Head of caudate nucleus (tissue), 42 donors: ENCODE measurements at places on chromosomes 5 and 9.

- no peak for DNase-seq
These were observed 279.9 kb downstream of the RASEF start for GRCh38 chr9:82783045-82783444.

DNA sequence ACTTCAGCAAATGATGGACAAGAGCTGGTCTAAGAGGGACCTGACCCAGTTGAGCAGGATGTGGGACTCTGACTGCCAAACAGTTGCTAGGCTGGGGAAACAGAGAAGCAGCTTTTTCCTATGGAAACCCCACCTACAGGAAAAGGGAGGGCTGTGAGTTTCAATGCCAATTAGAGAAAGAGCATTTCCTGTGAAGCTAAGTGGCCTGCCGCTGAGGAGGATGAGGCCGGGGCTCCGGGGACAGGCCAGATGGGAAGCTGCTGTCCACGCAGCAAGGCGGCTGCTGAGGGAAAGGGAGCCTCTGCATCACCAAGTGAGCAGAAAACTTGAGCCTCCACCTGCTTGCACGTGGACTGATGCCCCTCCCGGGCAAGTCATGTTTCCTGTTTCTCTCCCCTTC lies at the start of gene PCDH12:
Gene PCDH12 (minus strand): TSS at position 90 of the 400 bp plus-strand sequence. CDS start 351 bp downstream, outside the sequence.
- no peak for DNase-seq

GRCh38 chr5:76622973-76623596 lies at the start of gene F2RL2:
Gene F2RL2 (minus strand): TSS chr5:76623403. CDS start chr5:76623230, 173 bp downstream.
- DNase-seq, result no peak

GRCh38 chr9:126609711-126610388 lies 3.9 kb upstream of the LMX1B start:
- no peak for DNase-seq

GRCh38 chr9:111037708-111038330 lies 451 bp downstream of the LPAR1 start:
- DNase-seq, result peak; percentile 31

- no peak for DNase-seq
These were observed 2.9 kb upstream of the ARSI start for GRCh38 chr5:150305557-150305956.

- no peak for DNase-seq
These were observed 2.7 kb upstream of the PDGFRB start for GRCh38 chr5:150158170-150158949.

- DNase-seq, result no peak
These were observed 159.9 kb downstream of the PPP2R2B start for GRCh38 chr5:146718609-146719008.

GRCh38 chr5:167208911-167209310 lies 1082.5 kb upstream of the WWC1 start:
- DNase-seq, result no peak

DNA sequence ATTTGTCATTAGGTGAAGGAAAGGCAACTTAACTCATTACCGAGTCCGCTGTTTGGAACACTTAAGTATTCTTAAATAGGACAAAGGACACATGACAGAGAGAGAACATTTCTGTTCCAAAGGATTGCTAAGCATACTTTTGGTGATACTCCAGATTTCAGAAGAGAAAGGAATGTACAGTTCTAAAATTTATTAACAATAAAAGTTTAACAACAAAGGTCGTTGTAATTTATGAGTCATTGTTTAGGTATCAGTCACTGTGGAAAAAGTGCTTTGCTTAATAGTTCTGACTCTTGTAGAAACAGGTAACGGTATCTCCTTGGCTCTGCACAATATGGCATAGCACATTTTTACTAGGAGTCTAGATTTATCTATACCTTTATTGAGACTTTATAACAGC lies 36.3 kb upstream of the PAM start:
- DNase-seq, result no peak

DNA sequence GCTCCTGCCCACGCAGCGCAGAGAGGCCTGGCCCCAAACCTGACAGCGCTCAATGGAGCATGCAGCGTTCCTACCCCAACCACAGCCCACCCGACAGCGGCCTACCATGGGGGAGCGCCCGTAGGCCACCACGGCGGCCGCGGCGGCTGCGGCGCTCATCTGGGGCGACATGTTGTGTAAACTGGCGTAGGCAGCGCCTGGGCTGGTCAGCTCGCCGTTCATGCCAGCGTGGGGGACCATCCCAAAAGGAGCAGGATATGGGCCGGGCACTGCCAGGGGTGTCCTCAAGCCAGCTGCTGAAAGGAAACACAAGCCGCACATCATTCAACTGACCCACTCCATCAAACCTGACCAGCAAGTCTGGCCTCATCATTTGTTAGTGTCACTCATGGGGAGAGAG lies 77.7 kb downstream of the TLE1 start:
- DNase-seq, result no peak

GRCh38 chr9:125755340-125755739 lies 8.2 kb downstream of the PBX3 start:
- DNase-seq, result no peak

DNA sequence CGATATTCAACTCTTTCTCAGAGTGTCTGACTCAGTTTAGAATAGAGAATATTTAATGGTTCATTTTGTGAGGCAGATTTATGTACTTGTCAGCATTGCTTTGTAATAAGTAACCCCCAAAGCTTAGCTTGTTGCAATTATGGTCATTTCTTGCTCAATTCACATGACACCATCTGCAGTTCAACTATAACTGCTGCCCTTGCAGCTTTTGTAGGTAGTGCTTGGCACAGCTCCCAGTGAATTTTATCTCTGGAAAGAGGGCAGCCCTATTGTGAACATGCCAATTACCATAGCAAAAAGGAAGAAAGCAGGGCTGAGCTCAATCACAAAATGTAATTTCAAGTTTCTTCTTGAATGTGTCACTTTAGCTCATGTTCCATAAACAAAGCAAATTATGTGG lies 1587.7 kb upstream of the ACO1 start:
- DNase-seq, result no peak

DNA sequence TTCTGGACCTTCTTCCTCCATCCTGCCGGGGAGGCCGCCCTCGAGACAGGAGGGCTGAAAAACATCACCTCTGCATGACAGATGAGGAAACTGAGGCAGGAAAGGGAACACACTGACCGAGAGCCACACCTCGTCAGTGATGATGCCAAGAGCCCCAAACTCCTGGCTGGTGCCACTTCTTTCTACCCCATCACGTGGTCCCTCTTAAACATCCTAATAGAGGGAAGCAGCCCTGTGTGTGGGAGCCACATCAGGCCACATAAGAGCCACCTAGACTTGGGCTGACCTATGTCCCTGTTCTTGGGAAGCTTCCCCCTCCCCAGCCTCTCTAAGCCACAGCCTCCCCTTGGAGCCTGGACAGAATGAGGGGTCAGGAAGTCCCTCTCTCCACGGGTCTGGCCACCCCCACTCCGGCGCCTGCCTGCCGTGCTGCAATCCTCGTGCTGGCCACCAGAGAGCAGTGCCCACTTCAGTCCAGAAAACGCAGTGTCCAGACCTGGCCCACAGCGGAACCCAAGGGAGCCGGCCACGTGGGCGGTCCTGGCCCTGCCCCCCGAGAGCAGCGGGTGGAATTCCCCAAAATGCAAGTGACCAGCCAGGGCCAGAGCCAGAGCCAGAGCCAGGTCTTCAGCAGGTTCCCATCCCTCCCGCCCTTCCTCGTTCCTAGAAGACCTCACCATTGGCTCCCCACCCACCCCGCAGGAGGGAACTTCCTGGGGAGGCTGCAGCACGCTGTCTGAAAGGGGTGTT lies 54.7 kb upstream of the SARDH start:
- DNase-seq, result peak; percentile 86

- no peak for DNase-seq
These were observed 16.7 kb downstream of the ABO start for GRCh38 chr9:133258061-133259015.

DNA sequence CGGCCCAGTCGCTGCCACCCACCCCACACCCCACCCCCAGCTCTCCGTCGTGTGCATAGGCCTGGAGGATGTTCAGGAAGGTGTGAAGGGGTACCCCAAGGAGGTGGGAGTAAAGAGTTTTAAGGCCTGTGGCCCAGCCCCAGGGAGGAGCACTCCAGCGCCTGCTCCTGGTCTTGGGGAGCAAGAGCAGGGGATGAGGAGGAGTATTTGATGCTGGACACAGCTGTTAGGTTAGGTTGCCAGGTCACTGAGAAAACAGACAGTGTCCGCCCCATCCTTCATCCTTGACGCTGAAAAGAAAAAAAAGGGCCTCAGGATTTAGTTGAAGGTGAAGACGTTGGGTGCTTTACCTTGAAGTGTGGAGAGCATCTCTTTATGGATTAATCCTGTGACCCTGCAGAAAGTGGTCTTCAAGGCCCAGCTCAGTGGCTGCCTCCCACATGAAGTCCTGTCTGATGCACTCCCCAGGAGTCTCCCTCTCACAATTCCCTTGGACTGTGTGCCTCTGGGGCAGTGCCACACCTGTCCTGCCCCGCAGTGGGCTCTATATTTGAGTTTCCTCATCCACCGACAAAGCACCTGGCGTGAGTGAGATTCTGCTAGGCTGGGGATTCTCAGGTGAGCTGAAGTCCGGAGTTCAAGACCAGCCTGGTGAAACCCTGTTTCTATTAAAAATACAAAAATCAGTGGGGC lies 101.8 kb downstream of the SPRY4 start:
- DNase-seq, result no peak

- no peak for DNase-seq
These were observed 119.3 kb downstream of the RPS23 start for GRCh38 chr5:82158755-82159413.

DNA sequence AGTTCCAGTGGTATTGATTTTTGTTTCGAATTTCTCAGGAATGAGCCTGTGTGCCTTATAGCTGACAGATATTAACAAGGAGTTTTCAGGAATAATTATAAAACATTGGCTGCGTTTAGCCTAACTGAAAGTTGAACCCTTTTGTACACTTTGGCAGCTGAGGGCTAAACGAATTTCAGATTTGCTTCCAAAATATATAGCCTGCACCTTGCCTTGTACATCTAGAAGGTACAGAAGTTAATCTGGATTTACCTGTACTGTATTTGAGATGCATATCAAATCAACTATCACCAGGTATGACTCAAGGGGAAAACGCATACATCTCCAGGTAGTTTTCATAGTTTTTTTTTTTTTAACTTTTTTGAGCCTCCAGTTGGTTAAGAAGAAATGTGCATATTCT lies 1.9 kb upstream of the MSX2 start:
- DNase-seq, result no peak

- DNase-seq, result no peak
These were observed 109.5 kb downstream of the PALM2AKAP2 start for GRCh38 chr9:109889456-109889855.
